Activated effector memory CD4-positive, alpha-beta T cell treated with anti-CD3 and anti-CD28 coated beads, Interleukin-2, amount 50 U/mL, for 16 hours (primary cell): ENCODE measurements at places on chromosomes 6 and 20.

DNA sequence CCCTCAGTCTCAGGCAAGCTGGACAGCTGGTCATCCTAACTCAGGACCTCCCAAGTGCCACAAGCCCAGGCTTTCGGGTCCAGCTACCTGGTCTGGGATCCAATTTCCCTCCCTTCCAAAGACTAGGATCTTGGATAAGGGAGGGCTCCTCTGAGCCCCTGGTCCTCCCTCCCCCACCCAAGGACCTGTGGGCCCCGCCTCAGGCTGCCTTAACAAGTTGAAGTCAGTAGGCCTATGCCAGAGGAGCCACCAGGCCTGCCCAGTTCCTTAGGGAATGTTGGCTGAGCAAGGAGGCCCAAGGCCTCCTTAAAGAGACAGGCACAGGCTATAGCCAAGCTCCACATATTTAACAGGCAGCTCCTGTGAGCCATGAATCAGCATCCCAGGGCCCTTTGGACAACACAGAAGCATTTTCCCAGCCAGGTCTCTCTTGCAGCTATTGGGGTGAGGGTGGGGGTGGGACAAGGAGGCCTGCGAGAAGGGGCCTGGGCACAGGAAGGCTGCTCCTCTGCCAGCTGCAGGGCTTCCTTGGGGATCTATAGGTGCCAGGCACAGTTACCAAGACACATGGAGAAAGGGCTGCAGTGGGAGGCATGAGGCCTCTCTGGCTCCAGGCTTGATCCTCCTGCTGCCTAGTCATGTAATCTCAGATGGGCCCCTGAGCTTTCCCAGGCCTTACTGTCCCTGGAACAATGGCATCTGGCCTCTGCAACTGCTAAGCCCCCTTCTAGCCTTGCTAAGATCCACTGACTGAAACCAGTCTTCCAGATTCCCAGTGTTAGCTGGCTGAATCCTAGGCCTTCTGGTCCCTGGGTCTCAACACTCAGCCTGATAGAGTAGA is 27.4 kb upstream of the NOL4L start:
- no peak for DNase-seq

- no peak for DNase-seq
These were observed 34.3 kb downstream of the CEP250 start for GRCh38 chr20:35489717-35490116.

DNA sequence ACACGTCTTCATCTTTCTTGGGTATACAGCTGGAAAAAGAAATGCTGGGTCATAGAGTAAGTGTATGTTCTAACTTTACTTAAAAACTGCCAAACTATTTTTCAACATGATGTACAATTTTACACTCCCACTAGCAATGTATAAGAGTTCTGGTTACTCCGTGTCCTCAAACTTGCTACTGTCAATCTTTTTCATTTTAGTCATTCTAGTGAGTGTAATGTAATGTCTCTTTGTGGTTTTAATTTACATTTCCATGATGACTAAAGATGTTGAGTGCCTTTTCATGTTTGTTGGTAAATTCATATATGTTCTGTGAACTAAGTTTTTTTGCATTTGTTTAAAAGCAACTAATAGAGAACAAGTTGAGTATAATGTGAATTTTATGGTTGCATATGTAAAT is 43.9 kb downstream of the ATG5 start:
- no peak for DNase-seq

- peak; percentile 68 for DNase-seq
These were observed 82.9 kb upstream of the FOXP4 start for GRCh38 chr6:41463062-41463930.

DNA sequence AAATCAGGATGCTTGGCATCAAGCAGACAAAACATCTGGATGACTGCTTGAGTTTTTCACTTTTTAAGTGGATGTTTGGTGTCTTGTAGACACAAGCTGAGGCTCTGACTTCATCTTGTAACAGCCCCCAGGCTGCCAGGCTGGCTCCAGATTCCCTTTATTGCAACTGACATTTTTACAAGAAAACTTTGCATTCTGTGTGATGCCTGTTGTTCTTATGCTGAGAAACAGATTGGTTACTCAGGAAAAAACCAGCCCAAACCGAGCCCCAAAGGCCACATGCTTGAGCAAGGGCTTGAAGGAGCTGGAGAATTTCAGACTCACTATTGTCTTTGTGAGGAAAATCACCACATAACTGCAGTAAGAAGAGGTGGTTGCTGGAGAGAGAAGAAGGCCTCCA is 98.4 kb upstream of the PREP start:
- DNase-seq = no peak

- no peak for DNase-seq
These were observed 254.0 kb downstream of the DLL1 start for GRCh38 chr6:170036916-170037315.
